Left renal pelvis (tissue), 4 donors: ENCODE measurements at places on chromosomes 5 and 9. TPM values are rescaled to one million over a fixed set of nuclear protein-coding genes. Genes with fewer than 3 reads are reported as not detected.

The F2RL1 gene
- polyA plus RNA-seq: 33.5 TPM

The IZUMO3 gene
- not detected for polyA plus RNA-seq

The SLC46A2 gene
- polyA plus RNA-seq: 0.29 TPM

- DNase-seq: no peak
Measured at GRCh38 chr5:93915142-93915553, 173.7 kb upstream of the POU5F2 start.

- DNase-seq: no peak
Measured at GRCh38 chr9:36818242-36818938, 215.7 kb downstream of the PAX5 start.

GRCh38 chr5:31372124-31372523, 159.8 kb downstream of the DROSHA start:
- no peak for DNase-seq

The PTGS1 gene
- 3.2 TPM for polyA plus RNA-seq

GRCh38 chr5:150762211-150762610, 3.4 kb upstream of the DCTN4 start:
- DNase-seq: no peak

DNA sequence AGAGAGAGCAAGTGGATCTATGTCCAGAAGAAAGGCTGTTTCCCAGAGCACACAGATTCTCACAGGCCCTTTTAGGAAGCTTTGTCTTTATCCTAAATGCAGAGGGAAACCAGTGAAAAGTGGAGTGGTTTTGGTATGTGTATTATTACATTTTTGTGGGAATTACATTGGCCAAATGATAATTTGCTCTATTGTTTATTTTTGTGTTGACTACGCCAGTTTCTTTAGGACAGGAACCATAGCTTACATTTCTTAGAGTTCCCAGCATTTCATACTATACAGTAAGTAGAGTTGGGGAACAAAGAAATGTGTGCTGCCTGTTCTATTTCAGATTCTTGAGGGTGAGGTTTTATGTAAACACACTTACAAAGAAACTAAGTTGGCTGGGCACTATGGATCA, 29.4 kb upstream of the SPATA31D4 start:
- no peak for DNase-seq

DNA sequence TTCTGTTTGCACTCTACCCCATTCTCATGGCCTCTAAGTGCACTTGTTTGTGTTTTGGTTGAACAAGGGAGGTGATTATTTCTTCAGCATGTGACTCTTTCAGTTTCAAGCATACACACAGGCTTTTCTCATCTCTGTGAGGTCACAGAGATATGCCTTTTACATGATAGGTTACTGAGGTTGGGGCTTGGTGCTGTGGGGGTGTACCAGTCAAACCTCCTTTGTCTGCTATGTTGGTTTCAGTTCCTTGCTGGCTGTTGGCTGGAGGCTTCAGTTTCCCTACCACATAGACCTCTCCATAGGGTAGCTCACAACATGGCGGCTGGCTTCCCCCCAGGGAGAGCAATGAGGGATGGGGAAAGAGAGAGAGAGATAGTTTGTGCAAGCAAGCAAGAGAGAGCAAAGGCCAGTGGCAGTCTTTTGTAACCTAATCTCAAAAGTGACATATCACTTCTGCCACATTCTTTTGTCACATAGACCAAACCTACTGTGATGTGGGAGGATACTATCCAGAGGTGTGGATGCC, 96.7 kb upstream of the SEMA6A start:
- DNase-seq: no peak

DNA sequence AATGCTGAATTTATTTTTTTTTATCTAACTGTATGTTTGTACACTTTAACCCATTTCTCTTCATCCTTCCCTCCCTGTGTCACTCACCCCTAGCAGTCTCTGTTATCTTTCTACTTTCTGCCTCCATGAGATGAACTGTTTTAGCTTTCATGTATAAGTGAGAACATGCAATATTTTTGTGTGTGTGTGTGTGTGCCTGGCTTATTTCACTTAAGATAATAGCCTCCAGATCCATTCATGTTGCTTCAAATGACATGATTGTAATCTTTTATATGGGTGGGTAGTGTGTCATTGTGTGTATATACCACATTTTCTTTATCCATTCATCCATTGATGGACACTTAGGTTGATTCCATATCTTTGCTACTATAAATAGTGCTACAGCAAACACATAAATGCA, 1023.9 kb downstream of the TLE1 start:
- DNase-seq: no peak

The ANXA6 gene
- polyA plus RNA-seq: 150 TPM

The SAPCD2 gene
- polyA plus RNA-seq: 4.5 TPM

DNA sequence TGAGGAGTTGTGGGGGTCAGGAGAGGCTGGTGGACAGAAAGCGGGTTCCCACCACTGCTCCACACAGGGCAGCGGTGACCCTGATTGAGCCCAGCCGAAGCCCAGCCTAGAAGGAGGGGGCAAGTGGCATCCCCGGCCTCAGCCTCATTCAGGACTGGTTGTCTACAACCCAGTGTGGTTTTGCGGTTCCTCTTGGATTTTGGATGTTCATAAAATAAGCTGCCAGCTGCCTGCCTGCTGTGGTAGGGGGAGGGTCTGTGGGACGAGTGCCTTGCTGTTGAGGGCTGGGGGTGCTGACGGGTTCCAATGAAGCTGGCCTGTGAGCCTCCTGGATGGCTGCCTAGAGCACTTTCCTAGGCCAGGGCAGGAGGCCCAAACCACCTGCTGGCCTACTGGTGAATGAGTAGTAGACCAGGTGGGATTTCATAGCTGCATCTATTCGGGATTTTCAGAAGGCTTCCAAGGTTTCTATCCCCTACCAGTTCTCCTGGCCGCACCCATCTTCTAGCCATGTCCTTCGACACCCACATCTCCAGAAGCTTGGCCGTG, 102.4 kb downstream of the NDFIP1 start:
- DNase-seq: no peak

GRCh38 chr9:14097215-14097614, 216.7 kb downstream of the NFIB start:
- DNase-seq: peak; percentile 58

DNA sequence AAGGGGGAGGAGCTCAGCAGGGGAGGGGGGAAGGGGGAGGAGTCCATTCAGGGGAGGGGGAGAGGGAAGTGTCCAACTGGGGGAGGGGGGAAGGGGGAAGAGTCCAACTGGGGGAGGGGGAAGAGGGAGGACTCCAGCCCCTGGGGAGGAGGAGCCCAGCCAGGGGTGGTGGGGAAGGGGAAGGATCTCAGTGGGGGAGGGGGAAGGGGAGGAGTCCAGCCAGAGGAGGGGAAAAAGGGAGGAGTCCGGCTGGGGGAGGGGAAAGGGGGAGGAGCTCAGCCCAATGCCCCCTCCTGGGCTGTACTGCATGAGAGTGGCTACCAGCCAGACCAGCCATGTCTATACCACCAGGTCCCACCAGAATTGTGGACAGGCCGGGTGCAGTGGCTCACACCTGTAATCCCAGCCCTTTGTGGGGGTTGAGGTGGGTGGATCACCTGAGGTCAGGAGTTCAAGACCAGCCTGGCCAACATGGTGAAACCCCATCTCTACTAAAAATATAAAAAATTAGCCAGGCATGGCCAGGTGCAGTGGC, 30.6 kb upstream of the ADAMTS2 start:
- no peak for DNase-seq

GRCh38 chr9:117775591-117775990, 71.4 kb downstream of the TLR4 start:
- DNase-seq: no peak

The PCDHA1 gene
- not detected for polyA plus RNA-seq

GRCh38 chr5:160773646-160774410, 78.2 kb downstream of the ATP10B start:
- DNase-seq: no peak

DNA sequence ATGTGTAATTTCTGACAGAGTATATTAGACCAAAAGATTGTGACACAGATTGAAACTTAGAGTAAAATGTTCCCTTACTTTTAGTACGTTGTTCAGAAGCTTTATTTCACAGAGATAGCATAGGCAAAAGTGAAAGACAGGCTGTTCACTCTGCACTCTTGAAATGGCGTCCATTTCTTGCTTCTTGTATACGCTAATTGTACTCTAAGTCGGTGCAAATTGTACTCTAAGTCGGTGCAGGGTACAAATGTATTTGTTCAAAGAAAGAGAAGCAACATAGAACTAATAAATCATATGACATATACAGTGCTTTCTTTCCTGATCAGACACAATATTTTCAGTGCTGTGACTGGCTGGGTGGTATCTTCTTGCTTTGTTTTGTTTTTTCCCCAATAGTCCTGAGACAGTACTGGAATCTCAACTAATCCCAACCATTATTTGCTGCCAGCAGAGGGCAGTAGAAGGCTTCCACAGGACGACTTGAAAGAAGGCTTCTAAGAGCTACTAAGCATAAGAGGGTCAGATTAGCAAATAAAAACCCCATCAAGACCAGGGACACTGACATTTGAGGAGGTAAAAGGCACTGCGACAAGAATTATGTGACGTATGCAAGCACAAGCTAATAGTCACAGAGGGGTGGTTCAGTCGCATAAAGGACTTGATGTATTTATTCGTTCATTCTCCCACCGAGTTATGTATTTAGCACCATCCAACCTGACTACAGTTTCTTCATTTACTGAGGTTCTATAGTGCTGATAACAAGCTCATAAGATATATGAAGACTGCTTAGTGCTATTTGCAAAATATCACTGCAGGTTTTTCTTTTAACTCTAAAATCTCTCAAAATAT, 831.8 kb downstream of the TAF11L14 start:
- DNase-seq: peak; percentile 45

DNA sequence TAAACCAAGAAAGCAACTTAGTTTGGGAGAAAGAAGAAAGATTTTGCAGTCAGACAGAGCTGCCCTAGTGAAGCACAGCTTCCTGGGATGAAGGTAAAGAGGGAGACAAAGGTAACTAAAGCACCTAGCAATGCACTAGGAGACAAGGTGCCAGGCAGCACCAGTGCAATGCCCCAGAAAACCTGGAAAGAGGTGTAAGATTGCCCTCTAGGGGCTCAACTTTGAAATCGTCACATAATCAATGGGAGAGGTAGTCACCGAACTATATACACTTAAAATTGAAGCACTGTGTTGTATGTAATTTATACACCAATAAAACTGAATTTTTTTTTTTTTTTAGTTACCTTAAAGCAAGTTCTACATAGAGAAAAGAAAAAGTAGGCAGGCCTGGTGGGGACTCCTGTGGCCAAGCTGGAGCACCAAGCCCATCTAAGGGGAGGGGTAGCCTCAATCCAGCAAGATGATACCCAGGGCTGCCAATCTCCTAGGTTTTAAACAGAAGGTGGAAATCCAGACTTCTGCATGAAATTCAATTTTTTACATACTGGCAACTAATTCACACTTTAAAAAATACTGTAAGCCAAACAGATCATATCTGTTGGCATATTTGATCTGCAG, 48.2 kb downstream of the CDK5RAP2 start:
- no peak for DNase-seq

DNA sequence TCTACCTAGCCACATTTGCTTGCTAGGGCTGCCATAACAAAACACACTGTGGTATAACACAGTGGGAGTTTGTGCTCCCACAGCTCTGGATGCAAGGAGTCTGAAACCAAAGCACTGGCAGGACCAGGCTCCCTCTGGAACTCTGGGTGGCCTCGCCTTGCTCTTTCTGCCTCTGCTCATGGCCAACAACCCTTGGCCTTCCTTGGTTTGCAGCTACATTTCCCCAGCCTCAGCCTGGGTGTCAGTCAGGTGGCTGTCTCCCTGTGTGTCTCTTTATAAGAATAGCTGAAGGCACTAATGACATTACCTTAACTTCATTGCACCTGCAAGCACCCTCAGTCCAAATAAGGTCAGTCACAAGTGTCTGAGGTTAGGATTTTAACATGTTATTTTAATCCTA, 101.0 kb upstream of the IRX2 start:
- DNase-seq: no peak

DNA sequence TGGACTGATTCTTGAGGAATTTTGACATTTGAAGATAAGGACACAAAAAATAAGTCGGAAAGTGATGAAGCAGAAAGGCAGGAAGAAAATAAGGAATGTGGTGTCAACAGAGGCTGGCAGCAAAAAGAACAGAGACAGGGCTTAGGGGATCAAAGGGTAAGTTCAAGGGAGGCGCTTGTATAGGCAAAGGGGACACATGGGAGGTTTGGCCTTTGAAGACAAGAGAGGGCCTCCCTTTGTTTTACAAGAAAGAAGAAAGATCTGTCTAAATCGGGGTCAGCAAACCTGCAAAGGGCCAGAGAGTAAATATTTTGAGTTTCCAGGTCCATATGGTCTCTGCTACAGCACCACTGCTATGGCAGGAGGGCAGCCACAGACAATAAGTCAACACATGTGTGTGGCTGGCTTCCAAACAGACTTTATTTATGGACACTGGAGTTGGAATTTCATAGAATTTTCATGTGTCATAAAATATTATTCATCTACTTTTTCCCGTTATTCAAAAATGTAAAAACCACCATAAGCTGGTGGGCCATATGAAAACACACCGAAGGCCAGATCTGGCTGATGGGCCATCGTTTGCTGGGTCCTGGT, 112.0 kb upstream of the FBXL7 start:
- no peak for DNase-seq

DNA sequence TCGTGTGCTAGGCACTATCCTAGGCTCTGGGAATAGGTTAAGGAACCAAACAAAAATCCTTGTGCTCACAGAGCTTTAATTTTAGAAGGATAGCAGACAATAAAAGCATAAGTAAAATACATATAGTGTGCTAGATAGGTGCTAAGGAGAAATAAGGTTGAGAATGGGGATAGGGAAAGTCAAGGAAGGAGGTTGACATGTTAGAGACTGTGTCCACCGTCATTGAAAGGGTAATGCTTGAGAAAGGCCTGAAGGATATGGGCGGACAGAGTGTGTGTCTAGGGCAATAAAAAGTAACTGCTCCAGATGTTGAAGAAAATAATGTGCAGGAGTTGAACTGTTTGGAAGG, 482 bp upstream of the TDRD7 start:
- DNase-seq: no peak

GRCh38 chr9:13569602-13570067, 290.1 kb upstream of the MPDZ start:
- DNase-seq: no peak

The NUTM2F gene
- 0.07 TPM for polyA plus RNA-seq

DNA sequence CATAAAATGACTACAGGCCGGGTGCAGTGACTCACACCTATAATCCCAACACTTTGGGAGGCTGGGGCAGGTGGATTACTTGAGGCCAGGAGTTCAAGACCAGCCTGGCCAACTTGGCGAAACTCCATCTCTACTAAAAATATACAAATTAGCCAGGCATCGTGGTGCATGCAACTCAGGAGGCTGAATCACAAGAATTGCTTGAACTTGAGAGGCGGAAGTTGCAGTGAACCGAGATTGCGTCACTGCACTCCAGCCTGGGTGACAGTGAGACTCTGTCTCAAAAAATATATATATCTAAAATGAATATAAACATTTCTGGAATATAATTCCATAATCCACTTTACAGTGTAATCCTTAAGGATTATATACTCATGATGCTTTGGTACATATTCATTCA, 66.5 kb downstream of the TEX10 start:
- no peak for DNase-seq

- no peak for DNase-seq
Measured at GRCh38 chr5:351084-351920, 29.8 kb downstream of the AHRR start.

The ESM1 gene
- polyA plus RNA-seq: 14.8 TPM
